ENCODE measurements at places on chromosomes 1 and 21.

DNA sequence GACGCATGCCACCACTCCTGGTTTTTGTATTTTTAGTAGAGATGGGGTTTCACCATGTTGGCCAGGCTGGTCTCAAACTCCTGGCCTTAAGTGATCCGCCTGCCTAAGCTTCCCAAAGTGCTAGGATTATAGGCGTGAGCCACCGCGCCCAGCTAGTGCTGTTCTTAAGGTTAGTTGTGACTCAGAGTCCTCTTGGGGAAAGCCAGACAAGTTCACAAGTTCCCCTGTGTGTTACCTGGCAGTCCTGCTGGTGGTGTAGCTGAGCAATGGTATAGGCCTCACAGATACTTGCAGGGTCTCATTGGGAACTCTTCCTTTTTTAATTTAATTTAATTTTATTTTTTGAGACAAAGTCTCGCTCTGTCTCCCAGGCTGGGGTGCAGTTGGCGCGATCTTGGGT is 10.6 kb downstream of the CFAP126 start:
- DNase-seq: no peak

- DNase-seq: no peak
These were observed 37.8 kb upstream of the GADD45A start for GRCh38 chr1:67647036-67647798.

DNA sequence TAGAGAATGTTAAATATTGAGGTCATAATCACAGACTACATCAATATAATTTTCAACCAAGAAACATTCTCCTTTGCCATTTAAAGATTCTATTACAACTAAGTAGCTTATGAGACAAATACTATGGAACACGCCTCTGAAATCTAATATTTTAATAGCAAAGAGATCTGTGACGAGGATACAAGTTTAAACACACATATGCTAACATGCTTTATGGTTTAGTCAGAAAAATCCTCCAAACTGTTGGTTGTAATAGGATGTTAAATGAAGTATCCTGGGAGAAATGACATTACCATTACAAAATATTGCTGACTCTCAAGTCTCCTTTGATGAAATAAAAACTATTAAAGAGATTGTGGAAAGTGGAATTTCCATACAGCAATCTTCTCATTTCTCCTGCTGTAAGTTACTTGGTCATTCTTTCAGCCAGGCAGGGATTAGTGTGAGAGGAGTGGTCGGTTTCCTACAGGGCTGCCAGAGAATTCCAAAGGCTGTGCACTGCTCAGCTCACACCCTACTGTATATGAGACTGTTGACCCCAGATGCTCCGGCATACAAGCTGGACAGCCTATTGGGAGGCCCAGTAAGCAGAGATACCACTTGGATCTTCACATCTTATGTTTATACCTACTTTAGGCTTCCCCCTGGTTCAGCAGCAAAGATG is 26.6 kb downstream of the SCYL3 start:
- DNase-seq: no peak

GRCh38 chr1:178536844-178537371 is 24.0 kb downstream of the TEX35 start:
- DNase-seq: no peak

GRCh38 chr1:230636575-230637148 is 5.6 kb upstream of the COG2 start:
- DNase-seq: no peak

DNA sequence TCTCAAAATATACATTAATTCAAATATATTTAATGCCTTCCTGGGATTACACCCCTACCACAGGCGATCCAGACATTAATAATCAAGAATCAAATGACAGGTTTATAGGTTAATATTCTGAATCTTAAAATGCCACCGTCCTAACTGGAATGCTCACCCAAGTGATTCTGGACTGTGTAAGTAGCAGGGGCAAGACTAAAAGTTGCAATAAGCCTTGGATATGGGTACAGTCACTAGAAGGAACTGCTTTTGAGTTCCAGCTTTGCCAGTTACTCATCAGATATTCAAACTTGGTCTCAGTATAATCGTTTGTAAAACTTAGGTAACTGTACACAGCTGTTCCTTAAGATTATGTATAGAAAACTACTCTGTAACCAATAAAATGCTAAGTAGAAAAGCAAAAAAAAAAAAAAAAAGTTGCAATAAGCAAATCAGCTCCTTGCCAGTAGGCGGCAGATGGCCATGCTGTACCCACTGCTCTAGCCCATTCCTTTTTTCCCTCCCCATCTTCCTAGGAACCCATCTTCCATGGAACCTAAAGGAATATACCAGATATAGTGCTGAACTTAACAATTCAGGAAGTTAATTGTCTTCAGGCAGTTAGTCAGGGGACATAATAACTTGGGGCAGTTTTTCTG is 10.5 kb downstream of the RO60 start:
- no peak for DNase-seq

DNA sequence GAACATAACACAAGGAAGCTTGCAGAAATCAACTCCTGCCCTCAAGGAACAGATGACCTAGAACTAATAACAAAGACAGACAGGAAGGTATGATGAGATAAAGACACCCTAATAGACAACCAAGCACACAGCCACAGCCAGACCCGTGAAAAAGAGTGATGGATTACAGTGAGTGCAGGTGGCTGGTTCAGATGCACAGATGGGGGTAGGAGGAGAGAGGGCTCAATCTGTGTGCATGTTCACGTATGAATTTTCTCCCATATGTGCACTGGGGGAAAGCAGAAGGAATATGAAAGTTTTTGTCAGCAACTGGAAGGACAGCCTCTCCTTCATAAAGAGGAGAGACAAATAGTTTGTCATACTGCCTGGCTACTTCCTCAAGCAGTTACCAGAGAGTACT is 367.1 kb downstream of the PBX1 start:
- no peak for DNase-seq

DNA sequence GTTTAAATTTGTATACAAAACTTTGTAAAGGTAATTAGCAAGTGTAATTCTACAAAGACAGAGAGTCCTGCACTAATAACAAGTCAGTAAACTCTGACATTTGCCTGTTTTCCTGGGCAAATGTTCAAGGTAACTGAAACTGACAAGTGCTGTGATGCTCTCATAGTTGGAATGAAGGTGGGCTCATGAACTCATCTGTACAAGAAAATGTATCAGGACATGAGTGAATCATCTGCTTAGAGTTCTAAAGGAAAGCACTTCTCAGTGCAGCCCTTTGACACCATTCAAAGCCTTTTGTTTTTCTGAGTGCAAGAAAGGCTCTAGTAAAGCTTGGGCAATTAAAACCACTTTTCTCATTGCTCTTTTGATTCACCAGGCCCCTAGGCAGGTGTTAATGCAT is 91.5 kb downstream of the UROD start:
- no peak for DNase-seq

DNA sequence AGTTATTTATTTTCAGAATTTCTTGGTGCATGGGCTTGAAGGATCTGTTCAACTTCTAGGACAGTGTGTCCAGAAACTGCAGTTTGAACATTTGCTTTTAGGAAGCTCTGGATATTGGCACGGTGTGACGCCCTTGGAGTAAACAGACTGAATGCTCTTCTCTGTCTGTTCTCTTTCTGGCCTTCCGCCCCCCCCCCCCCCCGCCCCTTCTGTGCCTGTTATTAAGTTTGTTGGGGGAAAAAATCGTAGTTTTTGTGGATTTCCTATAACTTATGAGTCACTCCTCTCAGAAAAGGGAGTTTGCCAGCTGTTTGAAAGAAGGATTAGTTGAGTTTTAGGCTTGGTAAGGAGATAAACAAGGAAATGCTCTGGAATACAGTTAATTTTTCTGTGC is 1.2 kb downstream of the KCTD3 start:
- DNase-seq: no peak

DNA sequence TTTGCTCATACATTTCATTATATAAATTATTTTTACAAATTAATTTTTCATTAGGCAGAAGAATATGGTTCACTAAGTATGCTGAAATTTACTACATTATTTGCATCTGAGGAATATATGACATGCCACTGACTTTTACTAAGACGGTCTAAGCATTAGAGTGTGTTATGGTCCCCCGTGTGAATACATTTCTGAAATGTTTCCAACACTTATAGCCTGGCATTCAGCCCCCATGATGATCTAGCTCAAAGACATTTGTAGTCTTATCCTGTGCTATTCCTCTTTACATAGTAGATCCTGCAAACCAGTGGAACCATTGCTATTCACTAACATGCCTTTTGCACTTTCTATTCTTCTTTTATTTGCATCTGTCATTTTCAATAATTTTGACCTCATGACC is 1878.0 kb downstream of the MRPL39 start:
- no peak for DNase-seq

DNA sequence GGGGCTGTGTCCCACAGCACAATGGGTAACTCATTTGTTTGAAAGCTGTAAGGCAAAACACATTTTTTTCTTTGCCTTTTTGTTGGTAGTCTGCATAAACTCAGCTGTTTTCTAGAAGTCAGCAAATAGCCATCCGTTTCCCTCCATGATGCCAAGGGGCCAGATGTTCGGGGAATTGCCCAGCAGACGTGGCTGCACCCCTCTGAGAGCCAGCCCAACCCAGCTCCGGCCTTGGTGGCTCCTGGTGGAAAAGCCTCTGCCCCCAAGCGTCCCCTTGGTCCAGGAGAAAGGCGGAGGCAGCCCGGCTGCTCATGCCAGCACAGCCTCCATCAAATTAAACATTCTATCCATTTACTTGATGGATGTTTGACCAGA is 58.4 kb upstream of the ADARB1 start:
- no peak for DNase-seq

DNA sequence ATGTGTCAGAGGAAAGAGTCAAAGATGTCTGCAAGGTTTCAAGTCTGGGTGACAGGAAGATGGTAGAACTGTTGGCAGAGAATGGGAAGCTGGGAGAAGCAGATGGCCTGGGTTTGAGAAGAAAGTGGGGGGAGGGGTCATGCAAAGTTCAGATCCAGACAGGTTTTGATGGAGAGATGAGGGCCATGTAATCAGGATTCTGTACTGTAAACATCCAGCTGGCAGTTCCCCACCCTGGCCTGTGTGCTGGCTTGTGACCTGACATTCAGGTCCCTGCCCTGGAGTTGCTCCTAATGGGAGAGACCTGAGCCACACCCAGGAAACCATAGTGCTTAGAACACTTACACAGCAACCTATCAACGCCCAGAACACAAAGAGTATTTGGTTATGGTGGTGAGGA is 15.6 kb upstream of the ETV3 start:
- DNase-seq: no peak

- DNase-seq: no peak
These were observed 148.3 kb downstream of the ACTL8 start for GRCh38 chr1:17903386-17903785.

GRCh38 chr1:228366062-228366865 is 40.4 kb downstream of the TRIM11 start:
- DNase-seq: no peak

- no peak for DNase-seq
These were observed 587 bp downstream of the TMEM53 start for GRCh38 chr1:44673675-44674112.

GRCh38 chr1:23589585-23589986 is 30.3 kb upstream of the ID3 start:
- DNase-seq: no peak

DNA sequence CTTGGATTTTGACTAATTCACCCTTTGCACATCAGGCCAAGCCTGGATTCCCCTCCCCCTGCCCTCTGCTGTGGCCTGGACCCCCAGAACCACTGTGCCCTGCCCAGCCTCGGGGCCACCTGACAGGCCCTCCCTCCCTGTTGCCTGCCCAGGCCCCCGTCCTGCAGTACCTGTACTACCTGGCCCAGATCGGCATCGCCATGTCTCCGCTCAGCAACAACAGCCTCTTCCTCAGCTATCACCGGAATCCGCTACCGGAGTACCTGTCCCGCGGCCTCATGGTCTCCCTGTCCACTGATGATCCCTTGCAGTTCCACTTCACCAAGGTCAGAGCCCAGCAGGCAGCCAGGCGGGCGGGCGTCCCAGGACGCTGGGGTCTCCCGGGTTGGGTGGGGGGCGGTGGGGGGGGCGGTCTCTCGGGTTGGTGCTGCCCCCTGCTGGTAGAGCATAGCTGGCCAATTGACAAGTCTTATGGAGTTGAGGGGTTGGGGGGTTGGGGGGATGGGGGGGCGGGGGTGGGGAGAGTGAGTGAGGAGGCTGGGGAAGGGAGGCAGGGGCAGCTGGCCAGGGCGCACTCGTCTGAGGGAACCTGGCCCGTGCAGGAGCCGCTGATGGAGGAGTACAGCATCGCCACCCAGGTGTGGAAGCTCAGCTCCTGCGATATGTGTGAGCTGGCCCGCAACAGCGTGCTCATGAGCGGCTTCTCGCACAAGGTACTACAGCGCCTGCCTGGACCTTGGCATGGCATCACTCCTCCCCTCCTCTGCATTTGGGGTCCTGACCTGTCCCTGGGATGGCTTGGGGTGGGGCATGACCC is 10.7 kb downstream of the AMPD2 start:
- DNase-seq: no peak

DNA sequence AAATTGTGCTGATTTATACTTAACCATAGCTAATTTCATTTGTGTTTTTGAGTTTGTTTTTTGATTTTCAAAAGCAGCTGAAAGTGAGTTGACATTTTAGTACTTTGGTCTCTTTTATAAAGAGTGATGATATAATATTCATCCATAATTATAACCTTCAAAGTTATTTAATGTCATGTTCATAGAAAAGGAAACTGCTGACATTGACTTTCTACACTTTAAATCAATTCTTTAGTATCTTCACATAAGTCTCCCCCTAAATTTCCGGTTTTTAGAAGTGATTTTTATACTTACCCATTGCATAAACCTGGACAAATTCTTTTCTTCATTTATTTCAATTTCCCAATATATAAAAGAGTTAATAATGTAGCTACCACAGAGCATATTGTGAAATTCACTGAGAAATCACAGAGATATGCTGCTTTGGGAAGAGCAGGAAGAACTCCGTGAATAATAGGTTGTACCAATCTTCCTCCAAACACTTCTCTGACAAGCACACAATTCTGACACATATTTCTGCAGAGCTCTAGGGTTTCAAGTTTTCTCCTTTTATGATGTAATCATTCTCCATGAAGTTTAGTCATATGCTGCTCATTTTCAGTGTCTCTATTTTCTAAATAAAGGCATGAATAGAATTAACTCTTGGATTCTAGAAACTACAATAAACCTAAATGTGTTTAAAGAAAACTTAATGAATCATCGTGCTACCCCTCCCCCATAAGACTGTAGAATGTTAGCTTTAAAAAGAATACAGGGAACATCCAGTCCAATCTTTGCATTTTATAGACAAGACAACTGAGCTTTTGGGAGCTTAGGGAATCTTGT is 25.6 kb upstream of the CDC42BPA start:
- no peak for DNase-seq

GRCh38 chr1:25503551-25504426 is 39.6 kb upstream of the LDLRAP1 start:
- no peak for DNase-seq
